ENCODE measurements at places on chromosomes 12 and 14. TPM values are rescaled to one million over a fixed set of nuclear protein-coding genes. Genes with fewer than 3 reads are reported as not detected.

GRCh38 chr14:51482102-51482501 is 169.6 kb upstream of the FRMD6 start:
- no peak for DNase-seq

DNA sequence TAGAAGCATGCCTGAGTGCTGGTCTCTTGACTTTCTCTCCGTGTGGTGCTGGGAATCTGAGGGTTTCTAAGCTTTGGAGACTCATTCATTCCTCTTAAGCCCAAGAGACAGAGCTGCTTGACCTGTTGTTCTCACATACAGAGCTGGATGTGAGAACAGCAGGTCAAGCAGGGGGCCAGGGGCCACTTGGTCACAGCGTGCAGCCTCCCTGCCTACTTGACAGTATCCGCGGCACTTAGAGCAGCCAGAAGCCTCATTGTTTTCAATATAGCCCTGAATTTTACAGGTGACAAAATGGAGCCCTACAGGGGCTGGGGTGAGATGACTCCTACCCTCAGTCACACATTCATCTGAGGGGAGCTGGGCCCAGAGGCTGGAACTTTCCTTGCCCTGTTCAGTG is 88.9 kb downstream of the ESRRB start:
- no peak for DNase-seq

GRCh38 chr12:81957631-81958030 is 198.5 kb upstream of the PPFIA2 start:
- DNase-seq: no peak

DNA sequence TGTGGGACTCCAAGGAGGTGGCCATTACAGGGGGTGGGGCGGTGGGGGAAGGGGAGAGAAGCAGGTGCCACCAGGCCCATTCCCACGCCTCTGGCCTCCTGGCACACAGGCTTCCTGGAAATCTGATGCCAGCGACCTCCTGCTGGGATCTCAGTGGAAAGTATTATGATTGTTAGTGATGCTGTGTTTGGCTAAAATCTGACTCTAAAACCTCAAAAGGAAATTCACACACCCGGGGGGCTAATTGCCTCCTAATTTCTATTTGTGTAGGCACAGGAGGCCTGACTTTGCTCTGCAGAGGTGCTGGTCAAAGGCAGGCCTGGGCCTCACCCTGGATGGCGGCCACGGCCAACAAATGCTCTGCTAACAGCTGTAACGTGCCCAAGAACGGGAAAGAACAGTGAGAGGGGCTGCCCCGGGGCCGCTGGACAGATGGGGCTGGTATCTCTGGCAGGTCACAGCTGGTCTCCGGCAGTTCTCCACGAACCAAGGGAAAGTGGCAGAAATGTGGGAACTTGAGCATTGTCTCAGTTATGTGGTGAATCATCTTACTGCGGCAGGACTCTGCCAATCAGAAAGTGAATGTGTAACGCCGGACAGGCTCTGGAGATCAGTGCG is 14.3 kb downstream of the FAM181A start:
- no peak for DNase-seq

- no peak for DNase-seq
Observed at GRCh38 chr12:118641249-118641648, 264.9 kb downstream of the SUDS3 start.

DNA sequence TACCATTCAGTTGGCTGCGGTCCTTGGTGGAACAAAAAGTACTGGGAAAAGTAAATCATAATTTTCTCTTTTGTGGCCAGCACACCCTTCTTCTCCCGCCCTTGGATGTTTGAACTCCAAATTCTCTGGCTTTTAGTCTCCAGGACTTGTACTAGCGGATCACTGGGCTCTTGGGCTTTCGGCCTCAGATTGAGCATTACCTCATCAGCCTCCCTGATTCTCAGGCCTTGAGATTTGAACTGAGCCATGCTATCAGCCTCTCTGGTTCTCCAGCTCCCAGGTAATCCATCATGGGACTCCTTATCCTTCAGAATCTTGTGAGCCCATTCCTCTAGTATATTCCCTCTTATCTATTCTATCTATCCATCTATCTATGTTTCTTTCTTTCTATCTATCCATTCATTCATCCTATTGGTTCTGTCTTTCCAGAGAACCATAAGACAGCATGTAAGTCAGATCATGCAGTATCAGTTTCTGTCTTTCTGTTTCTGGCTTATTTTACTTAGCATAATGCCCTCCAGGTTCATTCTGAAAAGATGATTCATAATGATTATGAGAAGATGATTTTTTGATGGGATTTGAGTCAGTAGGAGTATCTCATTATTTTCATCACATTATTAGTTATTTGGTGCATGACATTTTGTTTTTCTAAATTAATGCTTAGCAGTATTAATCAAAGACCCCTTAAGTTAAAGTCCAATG is 814.9 kb downstream of the LRFN5 start:
- no peak for DNase-seq

GRCh38 chr12:47216150-47216677 is 136.5 kb upstream of the AMIGO2 start:
- DNase-seq: no peak

DNA sequence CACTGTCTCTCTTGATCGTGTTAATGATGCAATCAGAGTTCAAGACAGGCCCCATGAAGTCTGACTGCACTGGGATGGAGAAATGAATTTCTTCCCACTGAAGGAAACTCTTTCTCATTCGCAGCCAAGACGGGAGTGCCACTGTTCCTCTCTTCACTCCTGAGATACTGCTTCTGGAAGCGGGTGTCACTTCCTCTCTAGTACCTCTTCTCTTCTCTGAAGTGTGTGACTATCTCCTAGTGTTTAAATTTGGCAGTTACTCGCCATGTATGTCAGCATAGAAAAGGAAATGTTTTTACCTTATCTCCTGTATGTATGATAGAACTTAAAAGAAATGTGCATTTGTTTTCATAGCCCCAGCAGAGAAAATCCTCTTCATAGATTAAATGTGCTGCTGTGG is 215.2 kb downstream of the ANO6 start:
- DNase-seq: no peak

- DNase-seq: no peak
Observed at GRCh38 chr12:57001448-57001906, 4.9 kb downstream of the ZBTB39 start.

DNA sequence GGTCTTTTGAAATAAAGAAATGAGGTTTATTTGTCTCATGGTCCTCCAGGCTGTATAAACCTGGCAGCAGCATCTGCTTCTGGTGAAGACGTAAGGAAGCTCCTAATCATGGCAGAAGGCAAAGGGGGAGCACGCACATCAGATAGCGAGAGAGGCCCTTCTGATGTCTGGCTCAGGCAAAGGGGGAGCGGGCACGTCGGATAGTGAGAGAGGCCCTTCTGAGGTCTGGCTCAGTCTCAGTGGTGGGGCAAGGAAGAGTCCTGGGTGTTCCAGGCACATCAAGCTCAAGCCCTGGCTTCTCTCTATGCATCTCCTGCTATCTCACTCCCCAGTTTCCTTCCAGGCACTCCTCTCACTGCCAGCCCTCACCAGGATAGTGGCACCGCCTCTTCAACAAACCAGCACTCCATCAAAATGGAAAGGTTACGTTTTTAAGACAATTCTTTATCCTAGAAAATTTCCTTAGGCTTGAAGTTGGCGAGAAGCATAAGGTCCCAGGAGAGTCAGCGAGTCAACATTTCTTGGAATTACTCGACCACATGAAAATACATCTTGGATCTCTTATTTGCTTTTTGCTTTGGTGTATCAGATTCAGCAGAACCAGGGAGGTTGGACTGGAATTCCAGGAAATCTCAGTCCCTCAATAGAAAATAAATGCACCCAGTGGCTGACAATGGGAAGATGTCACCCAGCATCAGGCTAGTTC is 189.6 kb upstream of the TMEM132C start:
- no peak for DNase-seq

FANCM gene
- total RNA-seq: 23.3 TPM

LRP1 gene
- total RNA-seq: 146 TPM

GLIPR1L1 gene
- total RNA-seq: not detected

AQP6 gene
- total RNA-seq: 0.26 TPM
